ENCODE measurements at places on chromosomes 6 and 20. TPM values are rescaled to one million over a fixed set of nuclear protein-coding genes. Genes with fewer than 3 reads are reported as not detected.

TCP11 gene
- 2.8 TPM for polyA plus RNA-seq

SFTA2 gene
- polyA plus RNA-seq: 1.2 TPM

EFCAB8 gene
- polyA plus RNA-seq: 0.09 TPM

SAMD10 gene
- 5.8 TPM for polyA plus RNA-seq

SH3BGRL2 gene
- polyA plus RNA-seq: 28.1 TPM

RIMS1 gene
- 2.5 TPM for polyA plus RNA-seq
